ENCODE measurements at places on chromosomes 6 and 20.

- DNase-seq: no peak
These were observed 720 bp downstream of the PCED1A start for GRCh38 chr20:2839732-2840137.

DNA sequence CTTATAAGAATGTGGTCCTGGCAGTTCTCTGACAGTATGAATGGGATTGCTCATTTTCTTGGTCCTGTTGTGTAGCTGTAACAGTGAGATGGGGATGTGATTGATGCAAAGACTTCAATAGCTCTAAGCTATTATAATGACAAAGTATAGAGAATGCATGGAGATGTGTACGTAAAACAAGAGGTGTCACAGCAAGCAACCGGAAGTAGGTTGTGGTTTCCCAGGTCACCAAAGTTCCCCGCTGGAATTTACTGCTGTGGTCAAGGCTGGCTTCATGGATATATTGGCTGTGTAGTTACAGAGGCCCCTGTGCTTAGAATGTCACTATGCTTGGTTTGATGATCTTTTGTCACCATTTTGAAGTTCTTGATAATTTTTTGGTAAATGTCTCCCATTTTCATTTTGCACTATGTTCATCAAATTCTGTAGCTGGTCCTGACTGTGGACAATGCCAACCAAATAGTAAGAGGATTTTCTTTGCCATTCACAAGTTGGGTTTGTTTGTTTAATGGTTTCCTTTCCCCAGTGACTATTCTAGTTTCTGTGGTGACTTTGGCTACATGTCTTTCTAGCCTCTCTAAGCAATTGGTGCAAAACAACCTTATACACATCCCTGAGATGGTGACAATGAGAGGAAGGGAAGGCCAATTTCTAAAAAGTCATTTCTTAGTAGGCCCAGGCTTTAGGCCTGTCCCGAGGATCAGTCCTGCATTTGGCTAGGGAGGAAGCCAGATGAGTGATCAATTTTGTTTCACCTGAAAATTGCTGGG is 10.5 kb downstream of the DNAH8 start:
- no peak for DNase-seq

DNA sequence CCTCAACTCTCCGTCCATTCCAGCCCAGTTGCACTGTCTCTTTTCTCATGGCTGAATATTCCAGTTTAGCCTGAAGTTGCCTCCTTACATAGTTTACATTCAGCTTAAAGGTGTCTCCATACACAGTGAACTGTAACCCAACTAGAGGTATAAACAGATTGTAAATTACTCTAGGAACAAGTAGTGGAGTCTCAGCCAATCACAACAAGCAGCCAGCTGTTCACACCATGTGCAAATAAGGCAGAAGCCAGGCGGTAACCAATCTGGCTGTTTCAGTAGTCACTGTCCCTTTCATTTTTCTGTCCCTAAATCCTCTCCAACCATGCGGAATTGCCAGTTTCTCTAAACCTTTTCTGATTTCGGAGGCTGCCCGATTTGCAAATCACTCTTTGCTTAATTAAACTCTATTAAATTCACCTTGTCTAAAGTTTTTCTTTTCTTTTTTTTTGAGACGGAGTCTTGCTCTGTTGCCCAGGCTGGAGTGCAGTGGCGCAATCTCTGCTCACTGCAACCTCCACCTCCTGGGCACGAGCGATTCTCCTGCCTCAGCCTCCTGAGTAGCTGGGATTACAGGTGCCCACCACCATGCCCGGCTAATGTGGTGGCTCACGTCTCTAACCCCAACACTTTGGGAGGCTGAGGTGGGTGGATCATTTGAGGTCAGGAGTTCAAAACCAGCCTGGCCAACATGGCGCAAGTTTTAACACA is 37.6 kb upstream of the GFOD1 start:
- DNase-seq: no peak

- DNase-seq: no peak
These were observed 31.5 kb downstream of the PDE7B start for GRCh38 chr6:135883045-135883444.

DNA sequence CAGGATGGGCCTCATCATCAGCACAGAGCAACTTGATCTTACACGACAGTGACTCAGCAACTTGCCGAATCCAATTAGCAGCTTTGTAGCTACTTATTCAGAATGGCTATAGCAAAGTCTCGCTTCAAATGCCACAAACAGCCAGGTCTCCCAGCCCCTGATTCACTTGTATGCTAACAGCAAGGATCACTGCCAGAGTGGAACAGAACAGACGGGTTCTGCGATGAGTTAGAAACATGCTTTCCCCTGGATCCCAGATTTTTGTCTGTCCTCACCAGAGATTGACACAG is 254.4 kb downstream of the NRN1 start:
- DNase-seq: no peak

- no peak for DNase-seq
These were observed 35.2 kb downstream of the SAMD3 start for GRCh38 chr6:130187335-130188206.

GRCh38 chr6:135191508-135192255 is 10.6 kb downstream of the MYB start:
- DNase-seq: no peak

GRCh38 chr6:64591676-64592036 is 956.1 kb downstream of the PHF3 start:
- DNase-seq: no peak

DNA sequence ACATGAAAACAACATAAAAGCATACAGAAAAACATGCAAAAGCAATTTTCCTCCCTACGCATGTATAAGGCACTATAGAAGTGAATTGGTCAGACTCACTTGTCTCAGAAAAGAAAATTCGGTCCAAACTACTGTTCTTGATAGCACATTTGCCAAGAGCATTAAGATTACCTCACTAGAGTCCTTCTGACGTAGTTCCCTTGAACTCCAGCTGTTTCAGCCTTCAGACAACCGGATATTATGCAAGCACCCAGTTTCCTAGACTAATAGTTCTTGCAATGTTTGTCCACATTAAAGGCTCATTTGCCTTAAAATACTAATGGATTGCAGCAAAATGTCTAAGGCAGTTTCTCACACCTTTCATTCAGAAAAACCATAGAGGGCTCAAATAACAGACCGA is 2.5 kb upstream of the CASS4 start:
- no peak for DNase-seq

GRCh38 chr6:83459663-83460062 is 28.8 kb upstream of the ME1 start:
- DNase-seq: no peak

GRCh38 chr6:20916086-20916485 is 381.8 kb downstream of the CDKAL1 start:
- no peak for DNase-seq

DNA sequence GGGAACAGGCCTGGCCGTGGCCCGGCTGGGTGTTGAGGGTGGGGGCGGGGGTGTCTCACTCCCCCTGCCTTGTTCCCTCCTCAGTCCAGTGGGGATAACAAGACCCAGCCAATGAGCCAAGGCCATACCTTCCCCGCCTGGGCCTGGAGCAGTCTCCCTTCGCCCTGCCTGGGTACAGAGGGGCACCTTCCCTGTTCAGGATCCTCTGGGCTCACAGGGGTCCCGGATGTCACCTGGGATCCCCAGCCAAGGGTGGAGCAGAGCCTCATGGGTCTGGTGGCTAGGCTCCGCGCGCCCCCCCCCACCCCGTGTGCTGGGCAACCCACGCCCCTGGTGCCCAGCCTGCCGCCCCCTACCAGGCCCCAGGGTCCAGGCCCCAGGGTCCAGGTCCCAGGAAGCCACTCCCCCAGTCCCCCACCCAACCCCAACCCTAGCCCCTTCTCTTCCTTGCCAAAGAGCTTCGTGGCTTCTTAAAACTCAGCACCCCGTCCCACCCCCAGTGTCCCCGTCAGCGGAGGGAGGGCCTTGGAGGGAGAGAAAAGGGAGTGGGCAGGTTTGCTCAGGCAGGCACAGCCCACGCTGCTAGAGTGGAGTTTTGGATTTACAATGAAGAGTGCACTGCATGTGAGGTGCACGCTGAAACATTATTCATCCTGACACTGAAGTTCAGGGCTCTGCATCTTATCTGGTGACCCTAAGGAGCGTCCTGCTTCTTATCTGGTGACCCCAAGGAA is 11.8 kb downstream of the HRH3 start:
- DNase-seq: no peak

- DNase-seq: no peak
These were observed 28.3 kb downstream of the PPP1R16B start for GRCh38 chr20:38833857-38834164.

GRCh38 chr20:63558804-63559484 is 5.0 kb downstream of the FNDC11 start:
- DNase-seq: no peak

- no peak for DNase-seq
These were observed 9.8 kb downstream of the RIMS4 start for GRCh38 chr20:44800391-44801046.

DNA sequence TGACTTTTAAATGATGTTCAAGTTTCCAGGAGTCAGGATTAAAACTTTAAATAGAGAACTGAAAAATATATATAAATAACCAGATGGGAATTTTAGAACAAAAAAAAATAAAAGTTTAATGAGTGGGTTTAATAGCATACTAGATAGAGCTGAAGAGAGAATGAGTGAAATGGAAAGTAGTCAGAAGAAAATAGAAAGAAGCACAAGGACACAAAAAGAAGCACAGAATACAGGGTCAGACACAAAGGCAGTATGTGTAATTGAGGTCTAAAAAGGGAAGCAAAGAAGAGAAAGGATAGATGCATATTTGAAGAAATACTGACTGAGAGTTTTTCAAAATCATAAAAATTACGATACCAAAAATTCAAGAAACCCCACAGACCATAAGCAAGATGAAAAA is 159.8 kb upstream of the FERMT1 start:
- no peak for DNase-seq

DNA sequence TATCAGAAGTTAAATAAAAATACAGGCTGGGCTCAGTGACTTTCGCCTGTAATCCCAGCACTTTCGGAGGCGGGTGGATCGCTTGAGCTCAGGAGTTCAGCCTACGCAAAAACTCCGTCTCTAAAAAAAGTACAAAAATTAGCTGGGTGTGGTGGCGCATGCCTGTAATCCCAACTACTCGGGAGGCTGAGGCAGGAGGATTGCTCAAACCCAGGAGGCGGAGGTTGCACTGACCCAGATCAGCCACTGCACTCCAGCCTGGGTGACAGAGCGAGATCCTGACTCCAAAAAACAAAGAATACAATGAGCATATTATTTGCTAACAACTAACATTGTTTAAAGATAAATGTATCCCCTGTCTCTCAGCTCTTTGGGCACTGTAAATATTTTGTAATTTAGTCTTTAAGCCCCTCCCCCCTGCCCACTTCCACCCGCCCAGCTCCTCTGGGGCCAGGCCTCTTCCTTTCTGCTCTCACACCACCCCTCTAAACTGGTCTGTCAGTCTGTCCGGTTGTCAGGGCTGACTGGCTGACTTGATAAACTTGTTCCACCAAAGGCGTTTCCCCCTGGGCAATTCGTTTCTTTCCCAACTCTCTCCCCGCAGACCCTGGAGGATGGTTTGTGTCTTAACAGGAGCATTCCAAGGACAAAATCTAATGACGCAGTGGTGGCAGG is 62.4 kb upstream of the QKI start:
- DNase-seq: peak; percentile 24

DNA sequence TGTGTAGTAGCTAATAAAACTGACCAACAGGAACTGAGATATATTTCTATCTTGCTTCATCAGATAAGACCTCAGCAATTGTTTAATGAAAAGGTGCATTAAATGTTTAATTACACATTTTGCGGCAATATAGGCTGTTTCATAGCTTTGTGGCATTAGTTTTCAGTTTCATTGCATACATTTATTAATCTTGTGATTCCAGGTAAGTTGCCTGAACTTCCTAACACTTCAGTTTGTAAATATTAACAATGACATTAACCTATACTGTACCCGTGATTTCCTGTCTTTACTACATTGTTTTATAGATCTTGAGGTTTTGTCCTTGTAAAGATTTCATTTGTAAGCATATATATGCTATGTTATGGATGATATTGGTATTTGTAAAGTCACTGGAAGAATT is 66.5 kb downstream of the PKIB start:
- DNase-seq: no peak

DNA sequence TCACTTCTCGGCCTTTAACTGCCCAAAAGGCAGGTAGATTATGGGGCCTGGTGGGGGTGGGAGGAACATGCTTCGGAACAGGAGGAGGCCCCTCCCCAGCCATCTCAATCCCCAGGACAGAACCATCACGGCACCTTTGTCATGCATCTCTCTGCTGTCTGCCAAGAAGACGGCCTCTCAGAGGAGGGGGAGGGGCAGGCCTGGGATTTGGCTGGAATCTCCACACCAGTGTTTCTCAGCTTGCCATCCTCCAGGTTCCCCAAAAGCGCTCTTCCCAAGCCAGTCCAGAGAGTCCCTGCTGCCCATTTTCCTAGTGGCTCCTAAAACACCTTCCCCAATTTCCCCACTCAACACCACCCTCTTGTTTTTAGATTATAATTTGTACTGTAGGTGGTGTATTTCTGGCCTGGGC is 2.5 kb upstream of the POU5F1 start:
- DNase-seq: no peak

DNA sequence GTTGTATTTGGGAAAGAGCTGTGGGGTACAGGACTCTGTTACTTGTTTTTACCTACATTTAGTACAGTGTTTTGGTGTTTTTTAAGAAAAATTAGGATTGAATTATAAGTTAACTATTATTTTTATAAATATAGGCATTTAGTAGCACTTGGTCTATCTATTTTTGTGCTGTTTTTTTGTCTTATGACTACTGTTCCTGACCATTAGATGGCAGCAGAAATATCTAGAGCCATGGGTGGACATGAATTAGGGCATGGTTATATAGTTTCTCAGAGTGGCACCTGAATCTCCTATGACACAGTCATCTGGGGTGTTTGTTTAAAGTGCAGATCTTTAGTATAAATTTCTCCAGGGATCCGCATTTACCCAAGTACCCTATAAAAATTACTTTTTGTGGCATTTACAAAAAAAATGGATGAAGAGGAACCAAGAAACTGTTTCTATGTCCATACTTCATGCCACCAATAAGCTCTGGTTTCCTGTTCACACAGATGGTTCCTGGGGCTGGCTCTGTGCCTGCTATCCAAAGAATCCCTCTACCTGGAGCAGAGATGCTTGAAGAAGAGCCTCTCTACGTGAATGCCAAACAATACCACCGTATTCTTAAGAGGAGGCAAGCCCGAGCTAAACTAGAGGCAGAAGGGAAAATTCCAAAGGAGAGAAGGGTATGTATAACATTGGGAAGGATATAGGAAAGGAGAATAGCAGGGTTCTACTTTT is 19.8 kb downstream of the NFYA start:
- no peak for DNase-seq

GRCh38 chr6:159943101-159943632 is 25.7 kb upstream of the IGF2R start:
- DNase-seq: no peak

- no peak for DNase-seq
These were observed 21.6 kb downstream of the EYA2 start for GRCh38 chr20:46916258-46916603.

DNA sequence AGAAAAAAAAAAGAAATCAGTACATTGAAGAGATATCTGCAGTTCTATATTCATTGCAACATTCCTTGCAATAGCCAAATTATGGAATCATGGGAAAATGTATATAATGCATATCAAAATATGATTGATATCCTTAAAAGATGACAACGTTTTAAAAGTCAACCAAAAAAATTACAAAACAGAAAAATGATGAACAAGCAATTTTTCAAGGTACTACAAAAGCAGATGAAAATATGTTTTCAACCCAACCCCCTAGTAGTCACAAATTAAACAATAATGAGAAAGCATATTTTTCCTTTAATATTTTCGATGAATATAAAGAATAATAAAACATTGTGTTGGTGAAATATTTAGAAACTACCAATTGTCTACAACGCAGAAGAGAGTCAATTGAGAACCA is 497.6 kb downstream of the MEI4 start:
- DNase-seq: no peak
